ENCODE measurements at places on chromosomes 6 and 20. TPM values are rescaled to one million over a fixed set of nuclear protein-coding genes. Genes with fewer than 3 reads are reported as not detected.

- H3K27me3 ChIP-seq: no peaks in the 10 kb centered on the region
- H3K36me3 ChIP-seq: no peaks in the 10 kb centered on the region
- H3K4me3 ChIP-seq: no peak overlapping the region
These were observed 36.1 kb upstream of the FAM210B start for GRCh38 chr20:56322681-56323080.

The KCNG1 gene
- 1.7 TPM for total RNA-seq

GRCh38 chr6:83153883-83154521, 39.1 kb downstream of the PGM3 start:
- no peak for DNase-seq
- no peaks in the 10 kb centered on the region for H3K36me3 ChIP-seq
- no peak overlapping the region for H3K27ac ChIP-seq

GRCh38 chr6:141195251-141195832, 937.4 kb upstream of the GJE1 start:
- no peaks in the 10 kb centered on the region for H3K36me3 ChIP-seq
- H3K27ac ChIP-seq: no peak overlapping the region
- DNase-seq: no peak
- H3K4me1 ChIP-seq: peaks cover 3% of the 10 kb centered on the region

DNA sequence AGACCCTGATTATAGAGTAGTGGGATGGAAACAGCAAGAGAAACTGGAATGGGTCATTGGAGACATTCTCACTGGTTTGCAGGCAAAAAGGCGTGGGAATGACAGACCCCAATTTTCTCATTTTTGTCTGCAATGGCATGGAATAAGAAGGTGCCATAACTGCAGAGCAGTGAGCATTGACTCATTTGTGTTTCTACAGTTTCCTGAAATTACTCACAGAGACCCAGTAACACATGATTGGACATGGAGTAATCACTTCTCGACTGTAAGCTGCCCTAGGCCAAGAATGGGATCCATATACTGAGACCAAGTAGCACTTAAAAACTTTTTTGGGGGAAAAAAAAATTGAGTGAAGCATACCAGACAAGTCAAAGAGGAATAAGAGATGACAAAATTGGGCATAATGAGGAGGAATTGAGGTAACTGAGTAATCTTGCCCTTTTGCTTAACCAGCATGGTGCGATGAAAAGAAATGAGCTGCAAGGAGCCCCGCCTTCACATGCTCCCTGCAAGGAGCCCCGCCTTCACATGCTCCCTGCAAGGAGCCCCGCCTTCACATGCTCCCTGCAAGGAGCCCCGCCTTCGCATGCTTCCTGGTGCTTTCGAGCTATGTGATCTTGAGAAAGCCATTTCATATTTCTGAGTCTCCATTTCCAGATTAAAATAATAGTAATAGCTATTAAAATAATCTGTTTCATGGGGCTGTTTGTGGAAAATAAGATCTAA, 44.1 kb downstream of the NHSL1 start:
- H3K4me3 ChIP-seq: no peak overlapping the region
- H3K4me1 ChIP-seq: no peaks in the 10 kb centered on the region
- no peaks in the 10 kb centered on the region for H3K27me3 ChIP-seq
- H3K27ac ChIP-seq: no peak overlapping the region

DNA sequence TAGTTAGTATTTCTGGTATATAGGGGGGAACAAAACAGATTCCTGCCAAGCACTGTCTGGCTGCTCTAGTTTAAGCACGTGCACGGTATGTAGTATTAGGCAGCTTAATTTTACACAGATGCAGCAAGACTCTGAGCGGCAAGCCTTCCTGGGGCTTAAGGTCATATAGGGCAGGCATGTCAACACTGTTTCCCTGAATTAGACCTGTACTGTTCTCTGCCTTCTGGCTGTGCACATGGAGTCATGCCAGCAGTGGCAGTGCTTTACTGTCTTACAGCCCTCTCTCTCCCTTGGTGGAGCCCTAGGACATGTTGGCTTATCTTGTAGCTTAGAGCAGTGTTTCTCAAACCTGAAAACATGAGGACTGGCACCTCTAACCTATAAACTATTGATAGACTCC, 56.6 kb downstream of the PHF20 start:
- H3K4me1 ChIP-seq: no peaks in the 10 kb centered on the region
- H3K27ac ChIP-seq: no peak overlapping the region
- no peak for DNase-seq
- H3K4me3 ChIP-seq: no peak overlapping the region
- H3K36me3 ChIP-seq: no peaks in the 10 kb centered on the region
- no peaks in the 10 kb centered on the region for H3K27me3 ChIP-seq

DNA sequence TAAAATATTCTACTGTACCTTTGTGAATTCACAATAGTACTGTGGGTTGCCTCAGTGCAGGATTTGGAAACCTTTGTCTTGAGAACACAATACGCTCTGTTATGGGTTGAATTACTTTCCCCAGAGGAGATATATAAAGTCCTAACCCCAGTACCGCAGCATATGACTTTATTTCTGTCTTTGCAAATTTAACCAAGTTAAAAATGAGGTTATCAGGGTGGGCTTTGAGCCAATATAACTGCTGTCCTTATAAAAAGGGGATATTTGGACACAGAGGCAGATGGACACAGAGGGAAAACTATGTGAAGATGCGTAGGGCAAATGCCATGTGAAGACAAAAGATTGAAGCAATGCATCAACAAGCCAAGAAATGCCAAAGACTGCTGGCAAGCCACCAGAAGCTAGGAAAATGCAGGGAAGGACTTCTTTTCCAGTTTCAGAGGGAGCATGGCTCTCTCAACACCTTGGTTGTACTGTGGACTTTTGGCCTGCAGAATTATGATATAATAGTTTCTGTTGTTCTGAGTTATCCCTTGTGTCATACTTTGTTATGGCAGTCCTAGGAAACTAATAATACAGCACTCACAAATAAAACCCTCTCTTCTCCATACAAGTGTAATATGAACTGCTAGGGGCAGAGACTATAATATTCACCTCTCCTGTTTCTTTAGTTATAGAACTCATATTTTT, 292.6 kb upstream of the SPTLC3 start:
- H3K4me1 ChIP-seq: no peaks in the 10 kb centered on the region
- DNase-seq: no peak
- H3K36me3 ChIP-seq: no peaks in the 10 kb centered on the region
- H3K27me3 ChIP-seq: no peaks in the 10 kb centered on the region
- H3K27ac ChIP-seq: no peak overlapping the region

- H3K27me3 ChIP-seq: no peaks in the 10 kb centered on the region
- no peak overlapping the region for H3K27ac ChIP-seq
- no peaks in the 10 kb centered on the region for H3K36me3 ChIP-seq
- no peak overlapping the region for H3K4me3 ChIP-seq
- no peaks in the 10 kb centered on the region for H3K4me1 ChIP-seq
These were observed 56.9 kb upstream of the NXT1 start for GRCh38 chr20:23293689-23294088.

DNA sequence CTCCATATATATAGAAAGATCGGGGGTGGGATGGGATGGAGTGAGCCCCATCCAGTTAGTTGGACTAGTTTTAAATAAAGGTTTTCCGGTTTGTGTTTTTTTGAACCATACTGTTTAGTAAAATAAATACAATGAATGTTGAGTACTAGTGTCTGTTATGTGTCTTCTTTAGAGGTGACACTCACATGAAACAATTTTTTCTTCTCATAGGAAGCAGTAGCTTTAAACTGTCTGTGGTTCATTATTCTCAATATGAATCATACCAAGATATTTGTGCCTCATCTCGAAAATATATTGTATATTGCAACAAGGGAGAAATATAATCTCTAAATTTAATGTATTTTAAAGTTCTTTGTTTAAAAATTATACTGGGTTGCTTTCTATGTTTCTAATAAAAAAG, 33.4 kb downstream of the HSF2 start:
- DNase-seq: no peak
- no peak overlapping the region for H3K27ac ChIP-seq
- H3K36me3 ChIP-seq: no peaks in the 10 kb centered on the region
- H3K27me3 ChIP-seq: no peaks in the 10 kb centered on the region
- no peaks in the 10 kb centered on the region for H3K4me1 ChIP-seq
- H3K4me3 ChIP-seq: no peak overlapping the region

GRCh38 chr20:48017509-48017908, 232.2 kb upstream of the SULF2 start:
- no peaks in the 10 kb centered on the region for H3K27me3 ChIP-seq
- peaks cover 8% of the 10 kb centered on the region for H3K4me1 ChIP-seq
- no peak overlapping the region for H3K27ac ChIP-seq
- H3K36me3 ChIP-seq: no peaks in the 10 kb centered on the region

The PHF20 gene
- total RNA-seq: 70.0 TPM

DNA sequence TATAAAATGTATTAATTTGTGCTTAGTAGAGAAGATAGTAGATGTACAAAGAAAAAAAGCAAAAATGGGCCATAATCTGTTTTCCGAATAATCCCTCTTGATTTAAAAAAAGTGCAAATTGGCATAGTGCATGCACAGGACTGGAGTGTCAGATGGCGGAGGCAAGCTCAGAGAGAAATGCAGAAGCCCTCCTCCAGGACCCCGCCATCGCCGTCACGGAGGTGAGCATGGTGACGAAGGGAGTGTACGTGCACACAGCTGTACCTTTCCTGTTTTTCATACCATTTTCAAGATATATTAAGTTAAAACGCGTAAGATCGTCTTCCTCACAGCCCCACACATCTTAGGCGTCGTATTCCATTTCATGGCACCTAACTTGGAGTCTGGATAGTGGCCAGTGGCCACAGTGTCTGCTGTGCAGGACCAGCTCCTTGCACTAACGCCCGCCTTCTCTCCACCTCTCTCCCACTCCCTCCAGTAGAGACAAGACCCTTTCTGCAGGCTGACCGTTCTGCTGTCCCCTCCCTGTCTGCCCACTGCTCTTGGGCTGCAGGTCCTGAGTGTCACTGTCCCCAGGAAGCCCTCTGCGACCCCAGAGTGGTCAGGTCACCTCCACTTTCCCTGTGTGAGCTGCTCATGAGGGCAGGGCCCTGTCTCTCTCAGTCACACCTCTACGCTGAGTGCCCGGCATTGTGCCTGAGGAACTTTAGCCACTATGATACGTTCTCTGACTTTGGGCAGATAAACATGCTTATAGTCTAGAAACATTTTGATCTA, 9.8 kb downstream of the DUSP22 start:
- H3K27me3 ChIP-seq: no peaks in the 10 kb centered on the region
- no peaks in the 10 kb centered on the region for H3K4me1 ChIP-seq
- no peak overlapping the region for H3K27ac ChIP-seq
- no peak overlapping the region for H3K4me3 ChIP-seq
- H3K36me3 ChIP-seq: no peaks in the 10 kb centered on the region

DNA sequence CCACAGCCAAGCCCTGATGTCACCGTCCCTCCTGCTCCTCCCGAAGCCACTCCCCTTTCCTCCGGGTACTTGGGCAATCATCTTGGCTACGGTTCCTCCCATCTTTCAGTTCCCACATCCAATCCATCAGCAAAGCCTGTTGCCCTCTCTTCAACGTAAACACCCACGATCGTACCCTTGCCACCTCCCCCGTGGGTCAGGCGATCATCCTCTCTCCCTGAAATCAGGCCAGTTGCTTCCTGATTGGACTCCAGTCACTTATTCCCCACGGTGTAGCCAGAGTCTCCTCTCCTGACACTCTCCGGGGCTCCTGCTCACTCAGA, 44.5 kb downstream of the SULF2 start:
- H3K27ac ChIP-seq: no peak overlapping the region
- no peaks in the 10 kb centered on the region for H3K27me3 ChIP-seq
- H3K4me3 ChIP-seq: no peak overlapping the region
- no peaks in the 10 kb centered on the region for H3K36me3 ChIP-seq
- peaks cover 11% of the 10 kb centered on the region for H3K4me1 ChIP-seq
- no peak for DNase-seq

GRCh38 chr6:37190159-37190535, 20.2 kb downstream of the PIM1 start:
- H3K4me3 ChIP-seq: no peak overlapping the region
- H3K36me3 ChIP-seq: no peaks in the 10 kb centered on the region
- no peaks in the 10 kb centered on the region for H3K27me3 ChIP-seq
- no peak for DNase-seq
- H3K27ac ChIP-seq: no peak overlapping the region

- DNase-seq: peak; percentile 72
- no peaks in the 10 kb centered on the region for H3K27me3 ChIP-seq
- H3K4me1 ChIP-seq: peaks cover 35% of the 10 kb centered on the region
- H3K27ac ChIP-seq: peak within 1 kb of the TSS; percentile 74
These were observed at the start of gene ACSS1 for GRCh38 chr20:25058051-25058846. TSS of gene ACSS1 (minus strand) at chr20:25058139. CDS start at chr20:25058102, 37 bp downstream.

- no peaks in the 10 kb centered on the region for H3K27me3 ChIP-seq
- H3K27ac ChIP-seq: no peak overlapping the region
- no peaks in the 10 kb centered on the region for H3K4me1 ChIP-seq
- DNase-seq: no peak
These were observed 761.9 kb upstream of the MMS22L start for GRCh38 chr6:98044791-98045470.

GRCh38 chr20:20343932-20344331, 24.0 kb upstream of the INSM1 start:
- no peaks in the 10 kb centered on the region for H3K4me1 ChIP-seq
- H3K36me3 ChIP-seq: no peaks in the 10 kb centered on the region
- no peak overlapping the region for H3K27ac ChIP-seq
- no peaks in the 10 kb centered on the region for H3K27me3 ChIP-seq

DNA sequence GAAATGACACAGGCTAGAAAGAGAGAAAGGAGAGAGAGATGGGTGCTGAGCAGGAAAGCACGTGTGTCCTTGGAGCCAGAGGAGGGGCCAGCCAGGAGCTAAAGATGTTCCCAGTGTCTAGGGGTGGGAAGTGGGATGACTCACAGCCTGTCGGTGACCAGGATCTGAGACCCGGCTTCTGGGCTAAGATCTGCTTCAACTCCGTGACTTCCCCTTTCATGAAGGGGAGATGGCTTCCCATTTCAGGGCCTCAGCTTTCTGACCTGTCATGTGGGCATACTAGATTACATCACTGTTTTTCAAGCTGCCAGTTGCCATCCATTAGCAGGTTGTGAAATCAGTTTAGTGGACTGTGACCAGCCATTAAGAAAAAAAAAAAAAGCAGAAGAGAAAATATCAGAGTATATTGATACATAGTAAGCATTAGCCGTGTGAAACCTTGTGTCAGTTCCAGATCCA, 5.4 kb downstream of the TGM3 start:
- H3K4me1 ChIP-seq: no peaks in the 10 kb centered on the region
- no peaks in the 10 kb centered on the region for H3K27me3 ChIP-seq
- H3K36me3 ChIP-seq: no peaks in the 10 kb centered on the region
- H3K4me3 ChIP-seq: no peak overlapping the region
- no peak overlapping the region for H3K27ac ChIP-seq

DNA sequence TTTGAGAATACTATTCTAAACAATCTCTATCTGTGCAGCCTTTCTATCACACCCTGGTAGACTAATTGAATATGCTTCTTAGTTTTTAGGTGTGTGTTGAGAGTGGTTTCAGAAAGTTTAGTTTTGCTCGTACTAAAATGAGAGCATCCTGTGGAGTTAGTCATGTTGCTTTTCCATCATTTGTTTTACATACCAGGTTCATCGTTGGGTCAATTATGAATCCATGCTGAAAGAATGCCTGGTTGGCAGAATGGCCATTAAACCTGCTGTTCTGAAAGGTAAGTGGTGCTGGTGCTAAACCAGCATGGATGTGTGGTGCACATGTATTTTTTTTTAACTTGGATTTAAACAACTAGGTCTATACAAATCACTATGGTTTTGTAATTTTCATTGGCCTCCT, 49.3 kb downstream of the CYB5R4 start:
- no peak for DNase-seq
- H3K4me1 ChIP-seq: peaks cover 1% of the 10 kb centered on the region

All from ovary (tissue), 10 donors.